ENCODE measurements at places on chromosomes 12 and 14. TPM values are rescaled to one million over a fixed set of nuclear protein-coding genes. Genes with fewer than 3 reads are reported as not detected.

TAS2R7 gene
- not detected for total RNA-seq

DLK1 gene
- total RNA-seq: not detected

RHEBL1 gene
- not detected for total RNA-seq

DNA sequence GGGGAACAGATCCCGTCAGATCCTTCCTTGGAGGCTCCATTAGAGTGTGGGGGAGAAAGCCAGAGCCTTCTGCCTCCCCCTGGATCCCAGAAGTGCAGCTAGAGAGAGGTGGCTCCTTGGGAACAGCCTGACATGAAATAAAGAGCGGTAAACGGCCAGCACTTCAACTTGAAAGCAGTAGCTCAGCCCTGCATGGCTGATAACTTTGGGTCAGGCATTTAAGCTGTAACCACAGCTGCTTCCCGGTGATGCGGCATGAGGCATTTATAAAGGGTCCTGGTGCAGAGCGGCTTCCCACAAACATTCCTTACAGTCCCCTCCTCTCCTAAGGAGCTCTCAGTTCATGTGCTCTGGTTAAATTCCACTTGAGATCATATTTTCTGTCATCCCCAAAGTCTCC lies 960.3 kb downstream of the VRK1 start:
- no peaks in the 10 kb centered on the region for H3K4me1 ChIP-seq
- no peak for DNase-seq
- no peaks in the 10 kb centered on the region for H3K27me3 ChIP-seq
- H3K4me3 ChIP-seq: no peak overlapping the region
- no peaks in the 10 kb centered on the region for H3K36me3 ChIP-seq

DNA sequence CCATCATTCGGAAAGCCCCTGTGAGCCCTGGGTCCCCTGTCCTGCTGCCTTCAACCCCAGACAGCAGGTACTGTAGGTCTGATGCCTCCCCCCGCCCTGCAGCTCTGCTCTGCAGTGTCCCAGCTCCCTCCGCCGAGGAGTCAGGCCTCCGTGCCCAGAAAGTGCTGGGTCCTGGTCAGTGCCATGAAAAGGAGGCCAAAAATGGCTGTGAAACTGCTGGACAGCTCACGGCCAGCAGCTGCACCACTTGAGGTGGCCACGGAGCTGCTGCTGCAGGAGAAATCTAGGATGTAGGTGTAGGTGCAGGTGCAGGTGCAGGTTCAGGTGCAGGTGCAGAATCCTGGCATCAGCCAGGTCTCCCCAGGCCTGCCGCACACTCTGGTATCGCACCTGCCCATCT lies 196.1 kb downstream of the SLC15A4 start:
- no peak overlapping the region for H3K27ac ChIP-seq
- no peaks in the 10 kb centered on the region for H3K4me1 ChIP-seq
- no peak overlapping the region for H3K4me3 ChIP-seq
- no peak for DNase-seq
- H3K27me3 ChIP-seq: no peaks in the 10 kb centered on the region

GRCh38 chr12:95599880-95600279 lies 48.6 kb upstream of the USP44 start:
- no peak overlapping the region for H3K4me3 ChIP-seq
- no peaks in the 10 kb centered on the region for H3K36me3 ChIP-seq
- no peaks in the 10 kb centered on the region for H3K27me3 ChIP-seq
- no peak overlapping the region for H3K27ac ChIP-seq
- no peaks in the 10 kb centered on the region for H3K4me1 ChIP-seq

DNA sequence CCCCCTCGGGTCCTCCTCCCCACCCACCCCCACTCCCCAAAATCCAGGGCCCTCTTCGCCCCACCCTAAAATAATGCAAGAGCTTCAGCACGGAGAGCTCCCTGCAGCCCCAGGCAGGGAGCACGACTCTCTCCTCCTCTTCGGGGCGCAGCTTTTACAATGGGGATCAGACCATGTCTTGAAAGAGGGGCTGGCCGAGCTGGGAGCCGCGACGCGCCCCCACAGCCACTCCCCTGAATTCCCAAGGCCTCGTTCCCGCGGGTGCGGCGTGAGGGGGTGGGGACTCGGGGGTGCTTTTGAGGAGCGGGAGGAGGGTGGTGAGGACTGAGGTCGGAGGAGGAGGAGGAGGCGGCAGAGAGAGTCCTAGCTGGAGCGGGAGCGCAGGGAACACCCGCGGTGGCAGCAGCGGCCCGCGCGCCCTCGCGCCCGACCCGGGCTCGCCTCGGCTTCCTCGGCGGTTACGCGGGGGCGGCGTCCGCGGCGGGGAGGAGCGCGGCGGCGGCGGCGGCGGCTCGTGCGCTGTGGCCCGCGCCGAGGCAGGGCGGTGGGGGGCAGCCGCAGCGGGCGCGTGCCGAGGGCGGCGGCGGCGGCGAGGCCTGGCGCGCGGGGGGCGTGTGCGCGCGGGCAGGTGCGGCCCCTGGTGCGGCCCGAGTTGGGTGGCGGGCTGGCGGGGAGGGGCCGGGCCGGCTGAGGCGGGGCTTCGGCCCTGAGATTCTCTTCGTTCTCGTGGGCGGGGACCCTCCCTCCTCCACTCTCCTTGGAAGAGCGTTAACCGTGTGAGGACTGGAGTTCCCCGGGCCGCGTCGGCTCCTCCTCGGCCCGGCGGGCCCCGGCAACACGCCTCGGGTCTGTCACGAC lies at the start of gene ANKS1B:
Gene ANKS1B, minus strand, starts transcription at position 666 of the 858 bp plus-strand sequence. CDS start 699 bp downstream, outside the sequence.
- H3K36me3 ChIP-seq: no peaks in the 10 kb centered on the region

DNA sequence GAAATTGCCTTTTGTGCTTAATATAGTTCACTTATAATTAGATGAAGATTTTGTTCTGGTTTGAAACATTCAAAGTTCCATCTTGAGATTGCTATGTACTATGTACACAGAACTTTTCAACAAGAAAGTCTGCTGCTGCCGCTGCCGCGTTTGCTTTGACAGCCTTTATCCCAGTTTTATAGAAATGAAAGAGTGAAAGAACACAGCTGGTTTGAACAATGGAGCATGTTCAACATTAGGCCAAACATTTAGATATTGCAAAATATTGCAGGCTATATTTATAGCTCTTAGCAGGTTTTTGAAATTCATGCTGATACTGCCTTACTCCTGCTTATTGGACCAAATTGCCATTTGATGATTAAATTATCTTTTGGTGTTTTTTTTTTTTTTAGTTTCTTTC lies 299.8 kb upstream of the PRKD1 start:
- H3K4me1 ChIP-seq: peaks cover 30% of the 10 kb centered on the region
- no peak overlapping the region for H3K4me3 ChIP-seq
- no peaks in the 10 kb centered on the region for H3K36me3 ChIP-seq
- peak overlapping the region; percentile 71 for H3K27ac ChIP-seq
- DNase-seq: no peak
- no peaks in the 10 kb centered on the region for H3K27me3 ChIP-seq

DNA sequence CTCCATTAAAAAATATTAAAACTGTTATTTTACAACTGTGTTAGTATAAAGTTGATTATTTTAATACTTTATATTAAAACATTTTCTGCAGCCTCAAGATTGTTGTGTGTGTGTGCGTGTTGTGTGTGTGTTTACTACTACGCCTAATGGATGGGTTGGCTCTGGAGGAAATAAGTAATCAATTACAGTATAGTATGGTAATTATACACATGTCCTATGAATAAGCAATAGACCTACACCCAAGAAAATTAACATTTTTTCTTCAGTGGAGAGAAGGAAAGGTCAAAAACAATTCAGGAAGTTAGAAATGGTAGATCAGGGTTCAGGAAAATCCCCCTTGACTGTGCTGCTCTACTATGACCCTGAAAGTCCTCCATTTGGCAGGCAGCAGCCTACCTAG lies 65.7 kb upstream of the DYRK2 start:
- no peaks in the 10 kb centered on the region for H3K4me1 ChIP-seq
- DNase-seq: no peak
- H3K27me3 ChIP-seq: no peaks in the 10 kb centered on the region
- H3K4me3 ChIP-seq: no peak overlapping the region
- H3K36me3 ChIP-seq: no peaks in the 10 kb centered on the region
